Activated CD4-positive, alpha-beta T cell treated with anti-CD3 and anti-CD28 coated beads, Interleukin-2, amount 10 ng/mL, durations not matched to agents 7 days and 5 days (primary cell): ENCODE measurements at places on chromosomes 16 and 17. TPM values are rescaled to one million over a fixed set of nuclear protein-coding genes. Genes with fewer than 3 reads are reported as not detected.

DNA sequence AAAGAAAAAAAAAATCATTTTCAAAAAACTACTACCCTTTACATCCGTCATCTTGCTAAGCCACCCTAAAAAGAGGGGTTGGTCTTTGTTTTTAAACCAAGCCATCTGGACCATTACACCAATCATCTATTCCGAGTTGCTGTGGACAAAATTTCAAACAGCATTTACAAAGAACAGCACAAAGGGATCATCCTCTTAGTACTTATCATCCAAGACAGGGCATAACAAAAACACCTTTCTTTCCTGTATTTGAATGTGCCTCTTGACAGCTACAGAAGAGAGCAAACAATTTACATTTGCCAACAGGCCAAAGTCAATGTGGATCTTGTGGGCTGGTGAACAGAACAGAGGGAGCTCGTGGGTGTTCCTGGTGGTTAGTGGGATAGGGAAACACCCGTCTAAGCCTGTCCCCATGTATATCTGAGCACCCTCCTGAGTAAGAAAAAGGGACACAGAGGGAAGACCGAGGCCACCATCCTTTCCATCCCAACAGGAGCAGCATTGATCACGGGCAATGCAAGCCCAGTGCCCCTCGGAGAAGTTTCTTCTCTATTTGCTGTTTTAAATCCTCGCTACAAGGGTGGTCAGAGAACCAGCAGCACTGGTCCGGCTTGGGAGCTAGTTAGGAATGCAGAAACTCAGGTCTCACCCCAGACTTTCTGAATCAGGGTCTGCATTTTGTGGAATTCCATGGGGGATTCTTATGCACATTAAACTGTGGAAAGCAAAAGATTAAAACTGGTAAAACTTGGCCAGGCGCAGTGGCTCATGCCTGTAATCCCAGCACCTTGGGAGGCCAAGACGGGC lies 1.9 kb downstream of the SLC39A11 start:
- H3K36me3 ChIP-seq: peaks cover 18% of the 10 kb centered on the region
- H3K27me3 ChIP-seq: peaks cover 3% of the 10 kb centered on the region
- no peak overlapping the region for H3K27ac ChIP-seq
- DNase-seq: no peak
- H3K4me1 ChIP-seq: peaks cover 23% of the 10 kb centered on the region
- H3K4me3 ChIP-seq: peak overlapping the region; percentile 12

DNA sequence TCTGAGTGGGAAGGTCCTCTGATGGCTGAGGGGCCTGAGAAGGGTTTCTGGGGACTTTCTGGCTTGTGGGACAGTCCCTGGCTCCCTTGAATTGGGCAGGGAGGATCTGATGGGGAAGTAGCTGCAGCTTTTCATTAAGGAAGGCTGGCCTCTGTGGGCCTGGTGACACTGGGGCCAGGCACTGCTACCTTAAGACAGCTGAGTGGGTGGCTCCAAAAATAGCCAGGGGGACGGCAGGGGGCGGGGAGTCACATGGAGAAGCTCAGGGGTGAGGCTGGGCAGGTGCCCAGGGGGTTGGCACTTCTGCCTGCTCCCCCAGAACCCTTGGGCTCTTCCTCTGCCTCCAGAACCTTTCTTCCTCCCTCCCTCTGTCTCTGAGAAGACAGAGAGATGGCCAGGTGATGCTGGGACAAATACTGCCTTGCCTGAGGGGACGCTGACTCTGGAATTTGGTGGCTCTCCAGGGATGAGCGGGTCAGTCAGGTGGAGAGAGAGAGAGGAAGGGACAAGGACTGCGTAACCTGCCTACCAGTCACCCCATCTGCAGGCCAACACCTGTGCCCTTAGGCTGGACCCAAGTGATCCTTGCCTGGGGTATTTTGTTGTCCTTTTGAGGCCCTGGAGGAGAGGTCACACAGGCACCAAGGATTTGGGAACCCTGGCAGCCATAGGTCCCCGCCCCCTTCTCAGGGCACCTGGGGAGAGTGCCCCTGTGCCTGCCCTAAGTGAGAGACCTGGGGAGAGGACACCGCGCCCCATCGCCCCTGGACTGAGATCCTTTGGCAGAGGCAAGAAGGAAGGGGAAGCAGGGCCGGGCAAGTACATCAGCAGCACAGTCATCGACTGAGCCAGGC lies 1.7 kb upstream of the SGCA start:
- peaks cover 29% of the 10 kb centered on the region for H3K4me1 ChIP-seq
- peaks cover 4% of the 10 kb centered on the region for H3K27me3 ChIP-seq
- H3K36me3 ChIP-seq: peaks cover 7% of the 10 kb centered on the region
- peak overlapping the region; percentile 28 for H3K27ac ChIP-seq
- no peak for DNase-seq
- no peak overlapping the region for H3K4me3 ChIP-seq

The ATP2A3 gene
- total RNA-seq: 329 TPM

The ZNF500 gene
- total RNA-seq: 12.7 TPM

DNA sequence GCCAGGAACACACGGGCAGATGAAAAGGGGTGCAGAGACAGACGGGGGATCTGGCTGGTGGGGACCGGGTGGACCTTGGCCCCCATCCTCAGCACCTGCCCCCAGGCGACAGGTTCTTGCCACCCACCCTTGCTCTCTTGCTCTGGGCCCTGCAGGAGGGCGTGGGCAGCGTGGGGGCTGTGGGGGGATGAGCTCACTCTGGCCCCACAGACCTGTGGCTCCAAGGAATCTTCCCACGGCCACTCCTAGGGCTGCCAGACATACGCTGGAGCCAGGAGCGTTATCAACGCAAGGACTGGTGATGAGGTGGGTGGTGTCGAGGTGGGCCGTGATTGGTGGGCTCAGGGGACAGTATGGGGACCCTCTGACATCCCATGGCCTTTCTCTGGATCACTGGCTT lies 6.3 kb downstream of the CTRB1 start:
- H3K27ac ChIP-seq: no peak overlapping the region
- no peaks in the 10 kb centered on the region for H3K27me3 ChIP-seq
- no peak overlapping the region for H3K4me3 ChIP-seq
- no peaks in the 10 kb centered on the region for H3K36me3 ChIP-seq

GRCh38 chr17:8887301-8887700 lies 19.8 kb upstream of the PIK3R6 start:
- no peak overlapping the region for H3K4me3 ChIP-seq
- no peak for DNase-seq
- H3K27ac ChIP-seq: peak overlapping the region; percentile 25
- H3K36me3 ChIP-seq: peaks cover 59% of the 10 kb centered on the region

The ARL16 gene
- 42.1 TPM for total RNA-seq

The RNF157 gene
- 129 TPM for total RNA-seq

The KRTAP4-4 gene
- not detected for total RNA-seq

GRCh38 chr17:21001111-21001812 lies 41.5 kb downstream of the USP22 start:
- peak overlapping the region; percentile 65 for H3K27ac ChIP-seq
- no peak for DNase-seq
- no peaks in the 10 kb centered on the region for H3K27me3 ChIP-seq
- peaks cover 41% of the 10 kb centered on the region for H3K36me3 ChIP-seq
- H3K4me3 ChIP-seq: no peak overlapping the region

DNA sequence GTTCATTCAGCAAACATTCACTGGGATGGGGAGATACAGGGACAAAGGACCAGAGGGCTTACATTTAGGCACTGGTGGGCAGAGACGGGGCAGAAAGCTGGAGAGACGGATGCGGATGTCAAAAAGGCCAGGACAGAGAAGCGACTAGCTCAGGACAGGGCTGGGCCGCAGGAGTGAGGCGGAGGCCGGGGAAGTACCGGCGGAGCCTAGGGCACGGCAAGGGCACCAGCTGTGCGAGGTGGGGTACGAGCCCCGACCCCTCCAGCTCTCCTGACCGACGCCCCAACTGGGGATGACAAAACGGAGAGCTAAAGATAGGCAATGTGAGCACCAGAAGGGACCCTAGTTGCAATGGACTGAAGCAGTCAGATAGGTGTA lies 3.9 kb upstream of the SGCA start:
- H3K27me3 ChIP-seq: peaks cover 4% of the 10 kb centered on the region
- peak overlapping the region; percentile 64 for H3K4me3 ChIP-seq
- peaks cover 39% of the 10 kb centered on the region for H3K4me1 ChIP-seq
- no peak for DNase-seq
- H3K36me3 ChIP-seq: peaks cover 7% of the 10 kb centered on the region

DNA sequence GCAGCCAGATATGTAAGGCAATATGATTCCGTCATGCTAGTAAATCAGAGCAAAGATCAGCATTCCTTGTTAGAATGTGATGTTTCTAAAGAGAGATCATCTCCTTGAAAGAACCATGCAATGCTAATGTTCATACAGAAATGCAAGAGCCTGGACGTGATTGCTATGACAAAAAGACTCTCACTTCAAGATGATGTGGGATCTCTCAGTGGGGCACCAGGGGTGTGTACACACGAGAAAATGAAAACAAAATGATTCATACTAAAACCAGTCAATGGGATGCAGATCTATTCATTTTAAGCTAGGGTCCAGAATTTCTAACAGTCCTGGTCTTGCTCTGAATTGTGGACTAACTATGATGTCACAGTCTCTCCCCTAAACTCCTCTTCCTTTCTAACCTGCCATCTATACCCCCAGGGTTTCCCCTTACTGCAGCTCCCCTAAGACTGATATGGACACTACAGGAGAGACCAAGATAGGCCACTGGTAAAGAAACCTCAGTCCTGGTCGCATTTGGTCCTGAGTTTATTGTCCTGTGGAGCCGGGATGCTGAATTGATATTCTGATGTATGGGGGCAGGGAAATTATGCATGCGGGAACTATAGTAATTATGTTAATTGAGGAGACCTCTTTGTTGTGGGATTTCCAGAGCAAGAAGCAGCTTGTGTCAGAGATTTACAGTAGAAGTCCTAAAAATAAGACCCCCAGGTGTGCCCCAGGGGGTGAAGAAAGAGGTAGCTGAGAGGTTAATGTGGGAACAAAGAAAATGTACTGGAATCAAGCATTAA lies 179.0 kb downstream of the PMP22 start:
- no peaks in the 10 kb centered on the region for H3K4me1 ChIP-seq
- H3K27me3 ChIP-seq: peaks cover 5% of the 10 kb centered on the region
- H3K36me3 ChIP-seq: no peaks in the 10 kb centered on the region
- H3K4me3 ChIP-seq: no peak overlapping the region

- H3K36me3 ChIP-seq: peaks cover 2% of the 10 kb centered on the region
- H3K27ac ChIP-seq: no peak overlapping the region
- peaks cover 12% of the 10 kb centered on the region for H3K27me3 ChIP-seq
- H3K4me3 ChIP-seq: no peak overlapping the region
Observed at GRCh38 chr17:19364699-19365498, 2.4 kb upstream of the B9D1 start.

The GCGR gene
- not detected for total RNA-seq

The CSH2 gene
- total RNA-seq: not detected

- H3K27me3 ChIP-seq: no peaks in the 10 kb centered on the region
- no peak for DNase-seq
- H3K36me3 ChIP-seq: no peaks in the 10 kb centered on the region
Observed at GRCh38 chr17:79126139-79126538, 51.5 kb downstream of the ENGASE start.

DNA sequence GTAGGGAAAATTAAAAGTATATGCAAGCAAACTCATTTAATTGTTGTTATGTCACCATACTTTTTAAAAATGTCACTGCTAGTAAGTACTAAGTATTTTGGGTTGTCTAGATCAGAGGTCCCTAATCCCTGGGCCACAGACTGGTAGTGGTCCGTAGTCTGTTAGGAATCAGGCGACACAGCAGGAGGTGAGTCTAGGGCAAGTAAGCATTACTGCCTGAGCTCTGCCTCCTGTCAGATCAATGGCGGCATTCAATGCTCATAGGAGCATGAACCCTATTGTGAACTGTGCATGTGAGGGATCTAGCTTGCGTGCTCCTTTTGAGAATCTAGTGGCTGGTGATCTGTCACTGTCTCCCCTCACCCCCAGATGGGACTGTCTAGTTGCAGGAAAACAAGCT lies 21.6 kb downstream of the STXBP4 start:
- no peaks in the 10 kb centered on the region for H3K4me1 ChIP-seq
- no peak for DNase-seq
- H3K4me3 ChIP-seq: no peak overlapping the region
- H3K27ac ChIP-seq: no peak overlapping the region
- H3K36me3 ChIP-seq: peaks cover 1% of the 10 kb centered on the region

- H3K27me3 ChIP-seq: peaks cover 33% of the 10 kb centered on the region
- DNase-seq: no peak
- peaks cover 9% of the 10 kb centered on the region for H3K4me1 ChIP-seq
- no peak overlapping the region for H3K27ac ChIP-seq
- H3K36me3 ChIP-seq: no peaks in the 10 kb centered on the region
- H3K4me3 ChIP-seq: no peak overlapping the region
Observed at GRCh38 chr16:66272461-66272860, 94.0 kb upstream of the CDH5 start.

The ELMO3 gene
- 6.3 TPM for total RNA-seq

The LUC7L gene
- 53.7 TPM for total RNA-seq
